ENCODE measurements at places on chromosomes 7 and 10.

- DNase-seq, result no peak
These were observed 298.4 kb downstream of the INHBA start for GRCh38 chr7:41404375-41405074.

DNA sequence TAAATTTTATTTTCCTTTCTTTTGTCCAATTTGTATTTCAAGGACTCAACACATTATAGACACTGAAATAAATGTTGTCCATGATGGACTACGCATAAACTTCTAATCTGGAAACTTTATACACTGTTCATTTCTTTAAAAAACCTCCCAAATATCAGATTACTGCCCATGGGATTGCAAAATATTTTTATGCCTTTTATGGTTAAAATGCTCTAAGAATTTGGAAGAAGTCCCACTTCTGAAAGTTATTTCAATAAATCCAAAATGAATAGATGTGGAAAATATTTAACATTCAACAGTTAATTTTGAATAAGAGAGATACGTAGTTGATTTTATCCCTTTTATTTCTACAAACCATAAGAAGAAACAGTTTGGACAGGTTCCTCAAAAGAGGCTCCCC lies 46.1 kb downstream of the CABCOCO1 start:
- peak; percentile 3 for DNase-seq

DNA sequence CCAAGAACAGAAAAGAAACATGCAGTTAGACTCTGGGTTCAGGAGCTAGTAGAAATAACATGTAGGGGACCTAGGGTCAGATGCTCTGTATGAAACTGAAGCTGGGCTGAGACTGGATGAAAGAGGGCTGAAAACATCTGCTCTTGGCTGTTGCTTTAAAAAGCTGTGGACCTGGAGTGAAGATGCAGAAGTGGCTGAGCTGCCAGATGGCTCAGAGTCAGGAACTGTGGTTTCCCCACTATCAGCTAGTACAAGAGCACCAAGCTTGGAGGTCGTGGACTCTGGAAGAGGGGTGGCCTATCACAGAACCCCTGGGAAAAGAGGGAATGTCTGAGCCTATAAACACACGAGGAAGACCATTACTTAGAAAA lies 5.9 kb downstream of the ADK start:
- DNase-seq, result peak; percentile 35

GRCh38 chr10:125006921-125007426 lies 65.1 kb downstream of the ZRANB1 start:
- DNase-seq, result no peak

DNA sequence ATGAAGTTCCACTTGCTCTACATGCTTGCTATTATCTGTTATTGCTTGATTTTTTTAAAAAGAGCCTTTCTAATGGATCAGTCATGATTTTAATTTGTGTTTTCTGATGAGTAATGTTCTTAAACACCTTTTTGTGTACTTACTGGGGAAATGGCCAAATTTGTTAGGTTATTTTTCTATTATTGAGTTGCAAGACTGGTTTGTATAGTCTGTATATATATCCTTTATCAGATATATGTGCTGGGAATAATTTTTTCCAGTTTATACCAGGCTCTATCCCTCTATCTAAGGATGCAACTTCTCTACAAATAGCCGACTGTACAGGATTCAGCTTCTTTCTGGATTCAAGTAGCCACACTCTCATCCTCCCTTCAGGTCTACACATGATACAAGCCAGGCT lies 65.6 kb upstream of the SEC61G start:
- DNase-seq, result no peak

DNA sequence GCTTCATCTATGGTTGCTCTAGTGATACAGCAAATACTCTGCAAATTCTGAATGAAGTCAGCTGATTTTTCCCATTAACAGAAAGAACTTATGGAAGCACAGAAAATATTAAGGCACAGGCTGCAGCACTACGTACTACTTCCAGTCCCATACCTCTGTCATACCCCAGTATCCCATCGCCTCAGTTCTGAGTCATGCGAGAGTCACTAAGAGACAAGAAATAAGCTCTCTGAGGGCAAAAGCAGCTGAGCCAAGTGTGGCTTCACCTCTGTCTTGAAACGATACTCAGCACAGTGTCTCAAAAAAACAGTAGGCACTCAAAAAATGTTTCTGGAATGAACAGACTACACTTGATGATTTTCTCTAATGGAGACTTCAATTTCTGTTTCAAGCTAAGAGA lies 48.2 kb downstream of the EZH2 start:
- DNase-seq, result no peak

DNA sequence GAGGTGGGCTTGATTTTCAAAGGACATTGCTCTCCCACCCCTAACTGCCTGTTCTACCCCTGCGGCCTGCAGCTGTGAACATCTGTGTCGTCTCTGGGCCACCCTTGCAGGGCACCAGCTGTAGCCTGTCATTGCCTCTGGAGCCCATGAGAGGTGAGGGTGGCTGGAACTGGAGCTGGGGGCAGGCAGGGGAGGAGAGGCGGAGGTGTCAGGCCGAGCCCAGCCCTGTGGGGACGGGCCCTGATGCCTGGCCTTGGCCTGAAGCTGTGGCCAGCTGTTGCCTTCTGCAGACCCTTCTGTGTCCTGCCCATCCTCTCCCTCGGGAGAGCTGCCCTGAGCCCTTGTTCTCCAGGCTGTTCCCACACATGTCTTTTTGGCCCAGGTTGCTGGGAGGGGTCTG lies 44.5 kb downstream of the PALD1 start:
- DNase-seq, result no peak

DNA sequence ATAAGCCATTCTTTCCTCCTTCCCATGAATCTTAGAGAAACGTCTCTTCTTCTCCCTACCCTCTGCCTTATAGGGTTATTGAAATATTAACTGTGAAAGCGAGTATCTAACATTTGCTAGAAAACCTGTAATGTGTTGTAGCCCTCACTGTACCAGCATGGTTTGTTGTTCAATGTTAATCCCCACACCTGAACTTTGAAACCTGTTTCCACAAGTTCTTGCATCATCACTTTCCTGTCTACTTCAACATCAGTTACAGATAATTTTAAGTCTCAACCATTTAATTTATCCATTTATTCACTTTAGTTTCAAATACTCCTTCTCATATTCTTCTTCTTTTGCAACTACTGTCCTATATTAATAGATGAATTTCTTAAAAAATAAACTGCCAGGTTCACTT lies 148.2 kb downstream of the ETV1 start:
- DNase-seq, result no peak

DNA sequence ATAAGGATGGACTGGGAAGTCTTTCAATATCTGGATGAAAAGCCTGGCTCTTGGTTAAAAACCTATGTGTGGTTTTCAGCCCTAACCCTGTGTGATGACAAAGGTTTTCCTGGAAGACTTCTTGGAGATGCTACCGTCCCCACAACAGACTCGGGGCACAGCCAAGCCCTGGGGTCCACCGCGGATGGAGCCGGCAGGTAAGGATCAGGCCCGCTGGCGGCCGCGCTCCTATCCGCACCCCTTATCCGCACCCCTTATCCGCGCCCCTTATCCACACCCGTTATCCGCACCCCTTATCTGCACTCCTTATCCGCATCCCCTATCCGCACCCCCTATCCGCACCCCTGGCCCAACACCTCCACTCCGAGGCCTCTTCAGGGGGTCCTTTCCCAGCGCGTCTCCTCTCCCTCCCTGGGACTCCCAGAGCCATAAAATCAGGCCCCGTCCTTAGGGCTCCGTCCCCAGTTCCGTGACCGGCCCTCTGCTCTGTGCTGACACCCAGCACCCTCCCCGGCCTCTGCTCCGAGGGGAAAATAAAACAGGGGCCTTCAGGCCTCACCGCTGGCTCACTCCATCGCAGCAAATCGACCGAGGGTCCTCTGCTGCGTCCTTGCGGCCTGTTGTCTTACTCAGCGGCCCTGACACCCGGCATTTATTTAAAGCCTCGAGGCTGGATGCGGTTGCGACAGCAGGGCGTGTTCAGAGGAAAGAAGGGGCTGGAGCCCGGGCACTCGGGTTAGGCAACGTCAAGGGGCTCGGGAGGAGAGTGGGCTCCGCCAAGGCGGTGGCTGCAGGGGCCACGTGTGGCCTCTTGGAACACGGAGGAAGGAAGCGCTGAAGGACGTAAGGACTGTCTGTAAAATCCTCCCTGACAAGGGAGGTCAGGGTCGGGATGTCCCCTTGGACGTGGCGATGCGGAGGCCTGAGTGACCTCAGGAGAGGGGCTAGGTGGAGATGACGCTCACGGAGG lies 215.1 kb upstream of the ADARB2 start:
- DNase-seq, result no peak

- no peak for DNase-seq
These were observed 13.1 kb upstream of the NKX2-3 start for GRCh38 chr10:99519690-99520039.

- peak; percentile 16 for DNase-seq
These were observed 197.3 kb downstream of the PPP1R9A start for GRCh38 chr7:95104739-95105138.

- peak; percentile 8 for DNase-seq
These were observed 1355.5 kb upstream of the LRRTM3 start for GRCh38 chr10:65570143-65571010.

DNA sequence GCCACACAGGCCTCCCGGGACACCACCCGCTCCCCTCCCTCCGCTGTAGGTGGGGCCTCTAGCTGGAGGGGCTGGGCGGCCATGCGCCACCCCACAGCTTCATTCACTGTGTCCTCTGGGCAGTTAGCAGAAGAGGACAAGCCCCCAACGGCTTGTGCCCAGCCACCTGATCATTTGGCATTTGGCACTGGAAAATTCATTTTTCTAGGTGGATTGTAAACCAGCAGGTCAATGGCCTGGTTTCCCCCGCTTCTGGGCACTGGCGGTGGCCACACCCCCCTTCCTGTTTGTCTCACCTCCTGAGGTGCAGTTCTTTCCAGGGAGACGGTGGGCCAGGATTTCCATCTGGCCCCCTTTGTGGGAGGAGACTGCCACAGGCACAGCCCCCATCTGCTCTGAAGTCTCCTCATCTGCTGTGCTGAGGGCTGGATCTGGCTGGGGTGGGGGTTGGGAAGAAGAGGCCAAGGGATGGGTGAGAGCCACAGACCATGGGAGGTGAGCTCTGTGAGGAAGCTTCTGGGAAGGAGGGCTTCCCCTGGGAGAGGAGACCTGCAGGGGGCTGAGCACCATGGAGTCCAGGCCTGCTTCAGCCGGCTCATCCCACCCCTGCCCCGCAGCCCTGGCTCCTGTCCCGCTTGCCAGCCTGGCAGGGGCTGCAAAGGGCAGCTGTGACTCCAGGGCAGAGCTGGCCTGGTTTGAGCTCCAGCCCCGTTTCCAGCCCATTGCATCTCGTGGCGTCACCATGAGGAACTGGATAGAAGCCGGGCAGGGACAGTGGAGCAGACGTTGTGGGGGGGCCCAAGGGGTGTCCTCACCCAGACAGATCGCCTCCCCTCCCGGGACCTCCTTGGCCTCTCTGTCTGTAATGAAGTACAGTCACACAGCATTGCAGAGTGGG lies 40.1 kb upstream of the SLC29A3 start:
- DNase-seq, result no peak

GRCh38 chr7:42834676-42835075 lies 77.2 kb downstream of the C7orf25 start:
- DNase-seq, result no peak

- peak; percentile 73 for DNase-seq
These were observed 10.3 kb downstream of the HUS1 start for GRCh38 chr7:47968847-47969774.

DNA sequence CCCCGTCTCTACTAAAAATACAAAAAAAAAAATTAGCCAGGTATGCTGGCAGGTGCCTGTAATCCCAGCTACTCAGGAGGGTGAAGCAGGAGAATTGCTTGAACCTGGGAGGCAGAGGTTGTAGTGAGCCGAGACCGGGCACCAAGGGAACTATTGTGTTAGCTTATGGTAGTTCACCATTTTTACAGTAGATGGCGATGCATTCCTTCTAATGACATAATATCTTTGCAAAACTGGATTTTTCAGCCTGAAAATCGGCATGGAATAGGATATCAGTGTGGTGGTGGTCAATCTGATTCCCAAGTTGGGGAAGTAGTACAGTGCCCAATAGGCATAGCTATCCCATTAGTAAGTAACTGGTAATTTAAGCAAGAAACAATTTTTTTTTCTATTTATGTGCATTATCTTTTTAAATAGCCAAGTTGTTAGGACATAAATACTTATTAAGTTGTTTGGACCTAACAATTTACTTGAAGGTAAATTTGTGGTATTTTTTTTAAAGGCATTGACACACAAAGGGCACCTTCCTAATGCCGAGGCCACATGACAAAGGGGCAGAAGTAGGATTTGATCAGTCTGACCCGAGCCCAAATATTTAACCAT lies 17.6 kb upstream of the IMPDH1 start:
- DNase-seq, result peak; percentile 54

DNA sequence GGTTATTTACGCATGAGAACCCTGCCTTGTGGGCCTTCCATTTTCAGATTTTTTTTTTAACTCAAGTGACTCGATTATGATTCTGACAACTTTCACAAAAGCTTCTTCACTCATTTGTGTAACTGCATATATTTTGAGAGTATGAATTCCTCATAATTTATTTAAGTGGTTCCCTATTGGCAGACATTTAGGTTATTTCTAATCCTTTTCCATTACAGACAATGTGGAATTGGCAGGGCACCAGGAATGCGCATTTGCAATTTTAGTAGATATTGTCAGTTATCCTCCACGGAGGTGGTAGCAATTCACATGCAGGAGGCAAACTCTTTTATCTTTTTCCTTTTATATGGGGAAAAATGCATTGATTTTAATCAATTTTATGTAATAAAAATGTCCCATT lies 2.5 kb downstream of the TMEM176B start:
- no peak for DNase-seq

GRCh38 chr7:11775401-11775800 lies 56.6 kb downstream of the THSD7A start:
- no peak for DNase-seq

DNA sequence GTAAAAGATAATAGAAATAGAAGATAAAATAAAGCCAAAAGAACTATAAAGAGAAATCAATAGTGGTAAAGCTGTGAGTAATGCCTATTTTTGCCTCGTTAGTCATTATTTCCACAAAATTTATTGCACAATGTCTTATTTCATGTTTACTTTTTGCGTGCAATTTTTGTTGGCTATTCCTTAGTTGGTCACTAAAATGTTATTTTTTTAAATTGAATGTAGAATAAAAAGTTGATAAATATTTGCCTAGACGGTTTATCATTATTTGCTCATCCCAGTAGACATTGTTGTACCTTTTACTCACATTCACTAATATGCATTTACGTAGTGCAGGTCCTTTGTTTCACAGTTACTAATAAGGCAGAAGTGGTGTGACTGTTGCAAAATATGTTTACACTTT lies 227.8 kb upstream of the BMPER start:
- no peak for DNase-seq

DNA sequence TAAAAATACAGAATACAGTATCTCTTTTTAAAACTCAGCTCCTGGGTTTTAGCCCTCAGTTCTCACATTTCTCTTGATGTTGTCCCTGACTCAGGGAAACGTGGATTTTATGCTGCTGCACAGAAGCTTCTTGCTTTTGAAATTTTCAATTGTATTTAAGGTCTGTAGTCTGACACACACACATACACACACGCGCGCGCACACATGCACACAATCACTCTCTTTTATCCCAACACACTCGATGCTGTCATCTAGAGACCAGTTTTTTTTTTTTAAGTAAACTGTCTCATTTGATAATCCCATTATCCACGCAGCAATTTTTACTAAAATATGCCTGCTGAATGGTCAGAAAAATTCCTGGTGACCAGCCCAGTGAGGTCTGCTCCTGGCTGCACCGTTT lies 108.6 kb downstream of the KMT2E start:
- no peak for DNase-seq

- DNase-seq, result no peak
These were observed 1.4 kb downstream of the OTUD1 start for GRCh38 chr10:23439961-23440889.

Measured in astrocyte of the cerebellum (primary cell).